ENCODE measurements at places on chromosomes 7 and 10.

- no peak for DNase-seq
Measured at GRCh38 chr10:31752170-31752569, 176.5 kb downstream of the ARHGAP12 start.

GRCh38 chr10:83935911-83936310 is 203.4 kb upstream of the GHITM start:
- DNase-seq: no peak

- no peak for DNase-seq
Measured at GRCh38 chr10:26528715-26529393, 90.7 kb downstream of the APBB1IP start.

DNA sequence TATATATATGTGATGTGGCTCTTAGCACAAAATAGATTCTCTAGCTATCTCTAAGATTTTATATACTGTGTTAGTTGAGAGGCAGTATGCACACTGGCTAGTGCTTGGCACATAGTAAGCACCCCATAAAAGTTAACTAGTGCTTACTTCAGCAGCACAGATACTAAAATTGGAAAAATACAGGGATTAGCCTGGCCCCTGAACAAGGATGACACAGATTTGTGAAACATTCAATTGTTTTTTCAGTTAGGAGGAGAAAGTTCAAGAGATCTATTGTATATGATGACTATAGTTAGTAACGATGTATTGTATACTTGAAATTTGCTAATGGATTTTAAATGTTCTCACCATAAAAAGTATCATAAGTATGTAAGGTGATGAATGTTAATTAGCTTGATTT is 78.3 kb upstream of the LRRC17 start:
- no peak for DNase-seq

Data from SK-MEL-5 (cell line).